A549 treated with CpdA at 1 μM for 4 hours (cell line): ENCODE measurements at places on chromosomes 3 and 15. TPM values are rescaled to one million over a fixed set of nuclear protein-coding genes. Genes with fewer than 3 reads are reported as not detected.

Gene GP9
- total RNA-seq, result not detected in 5 replicates

Gene MYLK
- 11.5 to 20.2 TPM (median 14.1 TPM) in 5 replicates for total RNA-seq

Gene VIPR1
- total RNA-seq, result 0.54 to 0.73 TPM (median 0.58 TPM) in 5 replicates

Gene MSL2
- total RNA-seq, result 6.5 to 8.7 TPM (median 7.5 TPM) in 5 replicates

Gene SLC12A1
- not detected in 5 replicates for total RNA-seq

Gene ADGRG7
- total RNA-seq, result not detected in 5 replicates

Gene AADACL2
- total RNA-seq, result not detected in 5 replicates
